ENCODE measurements at places on chromosomes 16 and 17. TPM values are rescaled to one million over a fixed set of nuclear protein-coding genes. Genes with fewer than 3 reads are reported as not detected.

GRCh38 chr17:30337393-30337999 is 3.6 kb upstream of the TMIGD1 start:
- no peak overlapping the region for H3K27ac ChIP-seq
- H3K4me3 ChIP-seq, result no peak overlapping the region
- peaks cover 15% of the 10 kb centered on the region for H3K4me1 ChIP-seq
- DNase-seq, result no peak

PRKCB gene
- total RNA-seq, result 105 TPM

DNA sequence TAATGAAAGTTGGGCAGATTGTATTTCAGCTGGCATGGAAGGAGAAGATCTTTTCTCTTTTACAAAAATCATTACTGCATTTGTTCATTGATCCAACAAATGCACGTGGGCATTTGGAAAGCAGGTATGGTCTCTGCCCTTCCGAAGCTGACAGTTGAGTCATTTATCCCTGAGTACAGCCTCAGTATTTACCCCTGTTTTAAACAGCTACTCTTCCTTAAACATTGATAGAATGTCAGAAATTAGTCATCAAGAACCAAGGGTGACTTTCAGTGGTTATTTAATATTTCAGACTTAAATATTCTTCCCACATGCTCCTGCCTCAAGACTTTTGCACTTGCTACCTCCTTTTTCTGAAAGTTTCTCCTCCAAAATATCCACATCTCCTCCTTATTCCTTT is 226.7 kb upstream of the HSBP1 start:
- no peaks in the 10 kb centered on the region for H3K36me3 ChIP-seq
- DNase-seq, result no peak
- no peak overlapping the region for H3K4me3 ChIP-seq

NPIPA3 gene
- 2.8 TPM for total RNA-seq

DNA sequence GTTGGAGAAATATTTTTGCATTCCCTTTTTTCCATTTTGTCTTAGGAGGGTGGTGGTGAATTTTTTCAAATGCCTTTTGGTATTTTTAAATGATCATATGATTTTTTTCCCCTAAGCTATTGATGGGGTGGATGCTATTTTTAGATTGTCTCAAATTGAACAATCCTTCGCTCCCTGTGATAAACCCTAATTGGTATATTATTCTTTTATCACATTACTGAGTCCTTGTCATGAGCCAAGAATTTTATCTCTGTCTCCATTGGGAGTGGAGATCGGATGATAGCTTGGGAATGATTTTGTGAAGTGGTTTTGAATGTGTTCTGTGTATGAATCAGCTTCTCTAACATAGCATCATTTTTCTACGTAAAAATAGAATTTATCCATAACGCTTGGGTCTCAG is 15.4 kb downstream of the NECAB2 start:
- no peak overlapping the region for H3K27ac ChIP-seq
- no peaks in the 10 kb centered on the region for H3K4me1 ChIP-seq
- no peak overlapping the region for H3K4me3 ChIP-seq
- peaks cover 13% of the 10 kb centered on the region for H3K27me3 ChIP-seq
- H3K36me3 ChIP-seq, result no peaks in the 10 kb centered on the region

BHLHA9 gene
- not detected for total RNA-seq

GRCh38 chr16:17271687-17272086 is 199.1 kb downstream of the XYLT1 start:
- no peaks in the 10 kb centered on the region for H3K27me3 ChIP-seq
- H3K4me1 ChIP-seq, result peaks cover 24% of the 10 kb centered on the region
- no peak for DNase-seq
- no peak overlapping the region for H3K4me3 ChIP-seq

- peaks cover 15% of the 10 kb centered on the region for H3K4me1 ChIP-seq
- no peak overlapping the region for H3K27ac ChIP-seq
- no peaks in the 10 kb centered on the region for H3K27me3 ChIP-seq
- H3K36me3 ChIP-seq, result no peaks in the 10 kb centered on the region
- H3K4me3 ChIP-seq, result no peak overlapping the region
Measured at GRCh38 chr16:53541326-53541725, 38.3 kb upstream of the AKTIP start.

DNA sequence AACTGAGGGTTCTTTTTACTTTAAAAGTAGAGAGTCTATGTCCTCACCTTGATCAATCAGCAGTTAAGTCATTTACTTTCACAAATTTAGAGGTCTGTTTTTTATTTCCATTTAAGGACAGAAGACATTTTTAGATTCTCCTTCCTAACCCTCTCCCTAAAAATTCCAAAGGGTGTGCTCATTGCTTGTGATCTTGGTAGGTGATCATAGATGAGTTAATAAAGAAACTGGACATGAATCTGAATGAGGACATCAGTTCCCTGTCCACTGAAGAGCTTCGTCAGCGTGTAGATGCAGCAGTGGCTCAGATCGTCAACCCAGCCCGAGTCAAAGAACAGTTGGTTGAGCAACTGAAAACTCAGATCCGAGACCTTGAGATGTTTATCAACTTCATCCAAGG is 8.8 kb downstream of the RUNDC1 start:
- no peak for DNase-seq
- no peaks in the 10 kb centered on the region for H3K27me3 ChIP-seq
- H3K4me3 ChIP-seq, result no peak overlapping the region
- peaks cover 21% of the 10 kb centered on the region for H3K36me3 ChIP-seq

GRCh38 chr17:74584292-74585060 is 7.6 kb downstream of the CD300LD start:
- no peaks in the 10 kb centered on the region for H3K4me1 ChIP-seq
- no peaks in the 10 kb centered on the region for H3K36me3 ChIP-seq
- no peak for DNase-seq
- no peak overlapping the region for H3K4me3 ChIP-seq

NPIPB13 gene
- total RNA-seq, result 19.8 TPM

- H3K27ac ChIP-seq, result no peak overlapping the region
- DNase-seq, result no peak
- no peaks in the 10 kb centered on the region for H3K4me1 ChIP-seq
- no peaks in the 10 kb centered on the region for H3K27me3 ChIP-seq
Measured at GRCh38 chr16:83715217-83715920, 92.4 kb upstream of the HSBP1 start.

SOST gene
- not detected for total RNA-seq

TMEM220 gene
- total RNA-seq, result 3.5 TPM
